Anterior cingulate cortex (tissue), 58 donors: ENCODE measurements at places on chromosomes 6 and 20.

- DNase-seq: no peak
Observed at GRCh38 chr6:11580686-11581405, 43.3 kb downstream of the TMEM170B start.

- no peak for DNase-seq
Observed at GRCh38 chr6:3165631-3166534, 8.5 kb upstream of the TUBB2A start.

DNA sequence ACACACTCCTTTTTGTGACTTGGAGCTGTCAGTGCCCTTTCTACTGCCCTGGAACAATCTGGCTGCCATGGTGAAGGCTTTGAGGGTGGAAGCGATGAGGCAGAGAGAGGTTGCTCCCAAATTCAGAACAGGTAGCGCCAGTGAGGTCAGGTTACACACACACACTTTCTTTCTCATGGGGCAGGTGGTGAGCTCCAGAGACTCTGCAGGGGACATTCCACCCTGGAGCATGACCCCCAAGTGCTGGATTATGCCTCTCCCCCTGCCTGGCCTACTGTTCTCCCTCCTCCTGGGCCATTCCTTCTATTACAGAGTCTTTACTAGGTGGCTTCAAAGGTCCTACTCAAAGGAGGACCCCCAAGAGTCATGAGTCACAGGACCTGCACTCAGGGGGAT lies 98.0 kb downstream of the EYA2 start:
- no peak for DNase-seq

DNA sequence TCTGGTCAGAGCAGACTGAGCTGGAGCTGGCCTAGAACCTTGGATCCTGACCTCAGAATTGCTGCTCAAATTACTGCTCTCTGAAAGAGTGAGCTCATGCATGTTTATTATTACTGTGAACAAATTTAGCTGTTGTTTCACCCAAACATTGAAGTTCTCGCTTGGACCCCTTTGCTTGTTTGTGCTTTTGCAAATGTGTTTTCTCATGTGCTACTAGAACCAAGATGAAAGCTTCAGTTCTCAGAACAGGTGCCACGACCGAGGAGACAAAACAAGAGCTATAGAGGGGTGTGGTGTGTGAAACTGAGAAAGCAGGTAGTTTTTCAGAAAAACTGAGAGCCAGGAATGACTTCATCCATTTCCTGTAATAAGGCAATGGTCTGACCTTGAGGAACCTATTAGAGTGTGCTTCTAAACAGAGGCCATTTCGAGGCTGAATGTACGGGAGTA lies 50.0 kb upstream of the ESR1 start:
- DNase-seq: no peak
